Right ventricle myocardium inferior (tissue), 1 donor: ENCODE measurements at places on chromosomes 3 and 15. TPM values are rescaled to one million over a fixed set of nuclear protein-coding genes. Genes with fewer than 3 reads are reported as not detected.

The SV2B gene
- 3.5 TPM for total RNA-seq

The TM6SF1 gene
- total RNA-seq = 5.0 TPM

The TGM5 gene
- total RNA-seq = not detected

The HEXA gene
- 64.3 TPM for total RNA-seq

The HACL1 gene
- total RNA-seq = 12.5 TPM

The LINGO1 gene
- 0.78 TPM for total RNA-seq

The DET1 gene
- 6.5 TPM for total RNA-seq

The CIP2A gene
- 1.1 TPM for total RNA-seq

The DLEC1 gene
- 0.08 TPM for total RNA-seq

The SLC15A2 gene
- 3.9 TPM for total RNA-seq

The REC114 gene
- total RNA-seq = 0.60 TPM

The SIDT1 gene
- 0.62 TPM for total RNA-seq

The ZNF662 gene
- 4.1 TPM for total RNA-seq

The PAK6 gene
- total RNA-seq = 10.1 TPM

The ITIH4 gene
- total RNA-seq = 5.0 TPM

The CCR5 gene
- 0.49 TPM for total RNA-seq

The GP9 gene
- total RNA-seq = not detected

The TUSC2 gene
- total RNA-seq = 32.8 TPM
